ENCODE measurements at places on chromosomes 5 and 9.

DNA sequence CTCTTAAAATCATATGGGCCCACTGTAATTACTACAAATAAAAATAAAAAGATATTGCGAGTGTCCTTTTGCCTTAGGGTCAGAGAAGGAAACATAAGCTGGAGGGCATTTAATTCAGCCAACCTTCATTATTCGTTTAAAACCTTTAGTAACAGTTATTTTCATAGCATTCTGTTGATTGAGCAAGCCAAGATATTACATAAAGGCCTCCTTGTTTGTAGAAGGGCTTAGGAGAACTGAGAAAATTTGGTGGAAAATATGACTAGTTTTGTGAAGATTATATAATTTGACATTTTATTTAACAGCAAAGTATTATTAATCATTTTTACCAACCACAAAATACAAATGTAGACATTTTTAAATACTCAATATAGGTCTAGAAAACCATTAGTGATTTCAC, 62.2 kb downstream of the COX7C start:
- DNase-seq = peak; percentile 2

DNA sequence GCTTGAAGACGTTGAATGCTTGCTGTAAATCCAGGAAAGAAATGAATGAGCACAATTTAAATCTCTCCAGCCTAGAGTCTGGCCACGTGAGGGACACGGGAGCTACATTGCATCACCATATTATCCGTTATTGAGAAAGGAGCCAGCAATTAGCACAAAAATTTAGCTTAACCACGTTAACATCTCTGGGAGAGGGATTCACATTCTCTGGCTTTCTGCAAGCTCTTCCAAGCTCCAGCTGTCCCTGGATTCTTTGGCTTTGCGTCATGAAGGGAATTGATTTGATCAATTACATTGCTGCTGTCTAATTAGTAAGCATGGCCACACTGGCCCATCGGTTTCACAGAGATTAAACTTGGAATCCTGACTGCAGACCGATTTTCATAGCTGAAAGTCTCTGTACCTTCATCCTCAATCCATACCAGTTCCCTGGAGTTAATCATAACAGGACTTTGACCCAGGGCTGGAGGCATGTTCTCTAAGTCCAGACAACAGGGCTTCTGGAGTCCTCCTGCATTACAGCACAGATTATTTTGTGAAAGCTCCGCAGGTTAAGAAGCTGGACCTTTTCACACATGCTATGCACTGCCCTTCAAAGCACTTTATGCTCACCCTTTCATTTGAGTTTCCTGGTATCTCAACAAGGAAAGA, 31.6 kb downstream of the ADRA1B start:
- peak; percentile 30 for DNase-seq

DNA sequence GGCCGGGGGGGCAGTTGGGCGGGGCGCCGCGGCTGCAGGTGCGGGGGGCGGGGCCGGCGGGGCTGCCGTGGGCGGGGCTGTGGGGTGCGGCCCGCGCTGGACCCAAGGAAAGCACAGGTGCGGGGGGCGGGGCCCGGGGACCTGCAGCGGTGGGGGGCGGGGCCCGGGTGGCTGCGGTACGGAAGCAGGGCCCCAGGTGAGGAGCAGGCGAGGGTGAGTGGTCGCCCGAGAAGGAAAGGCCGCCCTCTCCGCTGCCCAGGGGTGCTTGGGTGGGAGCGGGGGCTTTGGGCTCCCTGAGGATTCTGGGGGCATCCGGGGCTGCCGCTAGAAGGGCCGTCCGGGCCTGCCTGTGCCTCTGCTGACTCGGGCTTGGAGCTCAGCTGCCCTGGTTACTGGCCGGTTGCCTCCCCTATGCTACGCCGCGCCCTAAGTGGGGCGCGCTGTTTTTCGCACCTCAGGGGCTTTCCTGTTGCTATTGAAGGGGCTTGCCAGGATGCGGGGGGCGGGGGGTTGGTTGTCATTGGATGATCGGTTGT, 767 bp downstream of the RALGPS1 start:
- DNase-seq = no peak

DNA sequence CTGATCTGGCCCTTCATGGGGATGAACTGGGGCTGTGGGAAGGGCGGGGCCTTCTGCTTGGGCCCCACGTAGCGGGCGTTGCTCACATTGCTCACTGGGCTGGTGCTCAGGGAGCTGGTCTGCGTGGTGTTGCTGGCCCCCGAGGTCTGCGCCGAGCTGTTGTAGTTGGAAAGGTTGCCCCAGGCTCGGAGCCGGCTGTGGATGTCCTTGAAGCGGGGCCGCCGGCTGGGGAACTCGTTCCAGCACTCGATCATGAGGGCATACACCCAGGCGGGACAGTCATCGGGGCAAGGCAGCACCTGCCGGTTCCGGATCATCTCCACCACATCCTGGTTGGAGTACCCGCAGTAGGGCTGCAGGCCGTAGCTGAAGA, 226.0 kb downstream of the ROR2 start:
- no peak for DNase-seq

GRCh38 chr5:4229414-4230292, 634.0 kb downstream of the IRX1 start:
- no peak for DNase-seq

DNA sequence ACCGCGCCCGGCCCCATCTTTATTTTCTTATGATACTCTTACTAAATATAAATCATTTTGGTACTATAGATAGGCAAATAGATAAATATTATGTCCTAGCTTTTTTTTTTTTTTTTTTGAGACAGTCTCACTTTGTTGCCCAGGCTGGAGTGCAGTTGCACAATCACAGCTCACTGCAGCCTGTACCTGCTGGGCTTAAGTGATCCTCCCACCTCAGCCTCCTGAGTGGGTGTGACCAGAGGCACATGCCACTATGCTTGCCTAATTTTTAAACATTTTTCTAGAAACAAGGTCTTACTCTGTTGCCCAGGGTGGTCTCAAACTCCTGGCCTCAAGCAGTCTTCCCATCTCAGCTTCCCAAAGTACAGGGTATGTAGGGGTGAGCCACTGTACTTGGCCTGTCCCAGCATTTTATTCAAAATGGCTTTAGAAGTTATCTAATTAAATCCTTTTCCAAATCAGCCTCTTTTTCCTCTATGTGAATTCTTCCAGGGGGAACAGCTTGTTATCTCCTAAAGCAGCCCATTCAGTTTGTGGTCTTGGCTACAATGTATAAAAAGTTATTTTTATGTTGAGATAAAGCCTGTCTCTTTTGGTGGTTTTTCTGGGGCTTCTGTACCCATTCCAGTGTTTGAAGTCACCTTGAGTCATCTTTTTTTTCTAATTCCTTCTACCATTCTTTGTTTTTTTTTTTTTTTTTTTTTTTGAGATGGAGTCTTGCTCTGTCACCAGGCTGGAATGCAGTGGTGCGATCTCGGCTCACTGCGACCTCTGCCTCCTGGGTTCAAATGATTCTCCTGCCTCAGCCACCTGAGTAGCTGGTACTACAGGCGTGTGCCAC, 12.1 kb downstream of the MELK start:
- peak; percentile 68 for DNase-seq

GRCh38 chr5:172045315-172045632, 38.8 kb upstream of the FBXW11 start:
- no peak for DNase-seq

GRCh38 chr9:114452219-114453165, 52.8 kb downstream of the WHRN start:
- DNase-seq = no peak

GRCh38 chr9:105636331-105636730, 25.9 kb upstream of the TAL2 start:
- peak; percentile 47 for DNase-seq

GRCh38 chr5:98309785-98310598, 463.5 kb upstream of the RGMB start:
- DNase-seq = peak; percentile 97

- DNase-seq = peak; percentile 37
These were observed 1729.7 kb upstream of the WWC1 start for GRCh38 chr5:166561759-166562158.

DNA sequence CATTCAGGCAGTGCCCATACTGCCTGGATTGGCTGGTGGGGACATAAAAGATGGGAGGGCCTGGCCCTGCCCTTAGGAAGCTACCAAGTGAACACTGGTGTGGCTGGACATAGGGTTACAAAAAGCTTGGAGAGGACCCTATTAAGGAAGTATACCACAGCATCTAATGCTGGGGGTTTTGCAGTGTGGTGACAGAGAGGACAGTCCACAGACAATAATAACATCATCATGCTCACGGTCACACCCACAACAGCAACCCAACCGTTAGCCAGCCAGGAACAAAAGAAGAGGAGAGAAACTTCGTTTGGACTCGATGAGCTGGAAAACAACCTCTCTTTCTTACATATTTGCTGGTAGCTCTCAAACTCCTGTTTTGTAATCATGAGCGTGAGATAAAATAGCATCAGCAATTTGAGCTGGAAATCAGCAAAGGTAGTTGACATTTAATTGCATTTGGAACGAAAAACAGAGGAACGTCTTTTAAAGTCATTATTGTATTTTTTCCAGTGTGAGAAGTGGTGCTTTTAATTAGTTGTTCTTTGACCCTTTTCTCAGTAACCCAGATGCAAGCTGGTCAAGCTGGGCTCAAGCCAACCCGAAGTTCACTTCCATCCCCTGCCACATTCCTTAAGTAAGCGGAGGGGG, 73.4 kb downstream of the NSG2 start:
- DNase-seq = no peak

DNA sequence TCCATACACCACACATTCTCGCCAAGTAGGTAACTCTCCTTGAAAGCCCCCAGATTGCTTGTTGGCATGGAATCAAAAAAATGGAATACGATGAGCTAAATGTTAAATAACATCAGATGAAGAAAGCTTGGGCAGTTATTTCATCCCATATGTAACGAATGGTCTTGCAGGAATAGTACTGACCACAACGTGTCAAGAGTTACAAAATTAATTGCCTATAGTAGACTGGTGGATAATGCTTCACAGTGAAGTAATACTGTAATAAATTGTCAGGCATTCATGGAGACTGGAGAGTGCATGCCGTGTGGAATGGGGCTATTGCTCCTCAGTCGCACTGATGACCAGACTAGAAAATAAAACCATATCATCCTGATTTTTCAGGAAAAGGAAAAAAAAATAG, 1628.7 kb downstream of the MAT2B start:
- DNase-seq = no peak

DNA sequence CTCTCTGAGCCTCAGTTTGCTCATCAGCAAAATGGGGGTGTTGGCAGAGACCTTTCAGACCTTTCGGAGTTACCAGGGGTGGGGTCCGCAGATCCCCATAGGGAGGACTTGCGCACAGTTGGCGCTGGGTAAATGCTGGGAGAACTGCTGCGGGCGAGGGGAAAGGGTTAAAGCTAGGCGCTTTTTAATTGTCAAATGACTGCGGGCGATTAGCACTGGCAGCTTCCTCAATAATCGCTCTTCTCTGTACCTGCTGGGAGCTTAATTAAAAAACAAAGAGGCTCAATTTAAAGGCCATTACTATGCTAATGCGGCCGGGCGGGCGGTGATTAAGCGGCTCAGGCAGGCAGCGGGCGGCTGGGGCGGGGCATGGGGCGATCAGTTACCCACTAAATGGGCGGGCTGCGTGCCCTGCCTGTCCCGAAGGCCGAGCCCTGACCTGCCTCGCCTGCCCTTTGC, 63.0 kb downstream of the LMX1B start:
- DNase-seq = no peak

GRCh38 chr5:91490316-91490715, 107.2 kb upstream of the ARRDC3 start:
- DNase-seq = no peak

DNA sequence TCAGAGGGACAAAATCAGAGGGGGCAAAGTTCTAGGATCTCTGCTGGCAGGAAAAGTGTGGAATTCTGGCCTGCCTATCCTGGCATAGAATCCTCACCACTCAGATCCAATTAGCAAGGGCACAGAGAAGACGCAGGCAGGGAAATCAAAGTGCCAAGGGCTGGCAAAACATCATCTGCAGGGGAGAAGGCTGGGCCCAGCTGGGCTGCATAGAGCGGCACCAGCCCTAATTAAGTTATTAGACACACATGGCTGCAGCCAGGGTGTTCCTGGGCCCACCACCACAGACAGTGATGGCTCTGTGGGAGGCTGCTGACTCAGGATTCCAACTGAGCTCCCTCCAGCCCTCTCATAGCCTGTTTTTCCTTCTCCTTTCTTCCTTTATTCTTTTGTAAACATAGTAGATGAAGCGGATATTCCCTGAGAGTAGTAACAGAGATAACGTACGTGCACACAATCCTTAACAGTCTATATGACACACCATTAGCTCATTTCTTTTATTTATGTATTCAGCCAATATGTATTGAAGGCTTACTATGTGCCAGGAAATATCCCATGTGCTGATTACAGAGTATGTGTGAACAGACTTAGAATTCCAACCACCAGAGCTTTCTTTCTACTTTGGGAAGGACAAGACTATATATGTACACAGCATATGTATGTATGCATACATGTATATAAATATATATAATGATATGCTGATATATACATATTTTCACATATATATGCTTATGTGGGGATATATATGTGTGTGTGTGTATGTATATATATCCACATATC, 236.1 kb downstream of the ASTN2 start:
- peak; percentile 34 for DNase-seq

- no peak for DNase-seq
These were observed 45.4 kb downstream of the NTNG2 start for GRCh38 chr9:132207215-132207614.

DNA sequence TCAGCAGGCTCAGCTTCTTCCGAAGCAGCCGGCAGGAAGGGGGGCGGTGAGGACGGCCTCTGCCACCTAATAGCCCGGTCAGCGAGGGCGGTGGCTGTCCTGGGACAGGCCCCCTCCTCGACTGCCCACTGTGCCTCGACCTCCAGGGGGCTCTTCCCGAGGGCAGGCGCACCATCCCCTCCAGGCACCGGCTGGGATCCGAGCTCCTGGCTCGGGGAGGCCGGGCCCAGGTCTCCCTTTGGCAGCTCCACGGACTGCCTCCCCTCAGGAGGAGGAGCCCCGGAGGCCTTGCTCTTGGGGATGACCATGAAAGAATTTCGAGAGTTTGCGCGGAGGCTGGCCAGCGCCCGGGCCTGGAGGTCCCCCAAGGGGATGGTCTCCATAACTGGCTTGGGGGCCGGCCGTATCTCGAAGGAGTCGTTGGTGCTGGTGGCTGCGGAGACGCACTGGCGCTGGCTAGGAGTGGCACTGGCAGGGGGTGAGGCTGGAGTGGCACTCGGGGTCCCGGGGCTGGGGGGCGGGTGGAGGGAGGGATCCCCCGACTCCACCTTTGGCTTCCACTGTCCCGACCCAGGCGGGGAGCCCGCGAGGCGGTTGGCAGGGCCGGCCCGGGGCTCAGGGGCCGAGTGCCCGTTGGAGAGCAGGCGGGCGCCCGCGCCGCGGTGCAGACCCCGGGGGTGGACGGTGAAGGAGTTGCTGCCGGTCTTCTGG, 975 bp downstream of the TPRN start:
- DNase-seq = peak; percentile 48

DNA sequence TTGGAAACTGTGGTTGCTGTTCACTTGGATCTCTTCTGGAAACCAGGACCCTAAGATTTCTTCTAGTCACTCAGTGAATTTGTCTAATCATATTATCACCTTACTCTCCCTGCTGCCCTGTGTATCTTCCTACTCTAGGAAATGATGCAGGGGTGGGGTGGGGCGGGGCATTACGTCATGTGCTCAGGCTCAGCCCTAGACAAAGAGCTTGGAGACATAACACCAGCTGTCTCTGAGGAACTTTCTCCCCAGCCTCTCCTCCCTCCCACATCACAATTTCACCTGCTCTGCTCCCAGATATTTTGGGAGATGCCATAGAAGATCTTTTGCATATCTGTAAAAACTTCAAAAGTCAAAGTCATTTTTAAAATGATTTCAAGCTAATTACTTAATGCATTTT, 470.4 kb downstream of the ZSWIM6 start:
- DNase-seq = no peak

GRCh38 chr5:147601652-147602051, 91.8 kb upstream of the DPYSL3 start:
- no peak for DNase-seq

Data from iris pigment epithelial cell (primary cell).